ENCODE measurements at places on chromosomes 12 and 14. TPM values are rescaled to one million over a fixed set of nuclear protein-coding genes. Genes with fewer than 3 reads are reported as not detected.

DNA sequence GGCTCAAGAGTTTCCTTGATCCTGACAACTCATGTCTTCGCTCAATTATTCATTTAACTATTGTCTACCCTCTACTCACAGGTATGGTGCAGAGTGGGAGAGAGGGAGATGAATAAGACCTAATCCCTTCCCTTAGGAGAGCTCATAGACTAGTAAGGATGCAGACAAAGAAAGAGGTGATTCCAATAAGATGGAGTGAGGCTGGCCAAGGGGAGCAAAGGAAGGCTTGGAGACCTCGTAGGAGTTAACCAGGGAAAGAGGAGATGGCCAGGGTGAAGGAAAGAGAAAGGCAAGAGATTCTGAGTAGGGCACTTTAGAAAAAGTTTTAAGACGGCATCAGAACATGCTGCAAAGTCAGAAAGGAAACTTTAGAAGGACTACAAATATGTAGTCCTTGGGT, 588.5 kb downstream of the VRK1 start:
- no peak for DNase-seq

- DNase-seq: no peak
Measured at GRCh38 chr12:72035625-72036024, 97.0 kb downstream of the TPH2 start.

- no peak for DNase-seq
Measured at GRCh38 chr12:109166371-109166770, 50.0 kb downstream of the ACACB start.

DNA sequence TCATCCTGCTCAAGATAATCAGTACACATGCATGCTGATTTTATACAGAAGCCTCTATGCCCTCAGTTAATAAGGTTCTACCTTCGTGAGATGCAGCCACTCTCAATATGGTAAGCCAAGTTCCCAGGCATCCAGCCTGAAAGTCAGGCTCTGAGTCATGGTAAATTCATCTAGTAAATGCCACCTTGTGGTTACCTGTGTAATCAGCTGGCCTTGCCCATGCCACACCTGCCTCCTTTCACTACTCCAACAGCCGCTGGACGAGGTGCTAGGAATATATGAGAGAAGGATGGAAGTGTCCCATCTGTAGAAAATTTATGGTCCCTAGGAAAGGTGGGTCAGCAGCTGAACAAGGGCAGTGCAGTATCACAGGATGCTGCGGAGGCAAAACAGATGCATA, 207.3 kb downstream of the SSPN start:
- peak; percentile 35 for DNase-seq

The DLGAP5 gene
- 58.4 TPM for total RNA-seq

The IL22 gene
- not detected for total RNA-seq

The TMEM253 gene
- total RNA-seq: 0.43 TPM

The GPR84 gene
- total RNA-seq: not detected
